ENCODE measurements at places on chromosomes 13 and 19.

GRCh38 chr19:15014579-15014978 lies 34.7 kb upstream of the CASP14 start:
- DNase-seq: no peak

DNA sequence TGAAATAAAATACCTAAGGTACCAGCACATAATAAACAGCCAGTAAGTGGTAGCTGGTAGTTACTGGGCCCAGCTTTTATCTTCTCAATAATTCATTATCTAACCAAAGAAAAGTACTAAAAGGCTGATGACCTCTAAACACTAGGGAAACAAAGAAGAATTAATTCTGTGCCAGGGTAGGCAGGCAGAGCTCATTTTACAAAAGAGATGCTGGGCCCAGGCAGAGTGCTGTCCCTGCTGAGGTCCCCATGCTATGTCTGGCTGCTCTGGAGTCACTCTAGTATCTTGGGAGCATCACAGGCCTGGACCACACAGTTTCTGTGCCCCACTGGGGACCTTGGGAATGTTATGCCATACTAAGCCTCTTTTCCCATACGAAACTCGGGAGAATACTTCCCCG lies 18.2 kb downstream of the ZNF507 start:
- peak; percentile 28 for DNase-seq

- DNase-seq: no peak
Observed at GRCh38 chr19:12799742-12800465, 1.7 kb downstream of the PRDX2 start.

- DNase-seq: no peak
Observed at GRCh38 chr13:77810878-77811277, 107.8 kb downstream of the EDNRB start.

DNA sequence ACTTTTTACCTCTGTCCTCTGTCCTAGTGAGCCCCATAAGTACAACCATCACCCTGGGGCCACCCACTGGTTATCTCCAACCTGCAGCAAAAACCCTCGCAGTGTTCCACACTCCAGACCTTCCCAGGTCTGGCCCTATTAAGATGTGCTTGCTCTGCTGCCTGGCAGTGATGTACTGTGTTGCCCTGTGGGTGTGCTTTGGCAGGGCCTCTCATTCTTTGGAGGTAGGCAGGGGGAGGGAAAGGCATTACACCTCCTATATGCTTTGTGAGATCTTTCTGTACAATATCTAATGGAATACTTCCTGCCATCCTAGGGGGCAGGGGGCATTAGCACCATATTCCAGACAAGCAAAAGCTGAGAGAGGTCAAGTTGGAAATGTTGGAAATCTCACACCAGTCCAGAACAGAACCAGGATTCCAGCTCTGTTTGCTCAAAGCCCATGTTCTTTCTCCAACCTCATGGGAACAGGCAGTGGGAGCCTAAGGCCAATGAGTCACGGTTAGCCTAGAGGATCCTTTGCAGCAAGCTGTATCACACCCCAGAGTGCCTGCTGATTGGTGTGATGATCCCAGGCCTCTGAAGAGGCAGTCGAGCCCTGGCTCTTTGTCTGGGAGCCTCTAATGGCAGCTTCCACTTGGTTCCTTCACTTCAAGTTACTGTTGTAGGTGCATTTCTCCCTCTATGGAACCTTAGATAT lies 59.7 kb upstream of the UBL3 start:
- DNase-seq: no peak

Measured in Ammon's horn (tissue), 1 donor.